Daoy (cell line): ENCODE measurements at places on chromosomes 4 and X. TPM values are rescaled to one million over a fixed set of nuclear protein-coding genes. Genes with fewer than 3 reads are reported as not detected.

The CACNA1F gene
- total RNA-seq: not detected in 2 replicates

DNA sequence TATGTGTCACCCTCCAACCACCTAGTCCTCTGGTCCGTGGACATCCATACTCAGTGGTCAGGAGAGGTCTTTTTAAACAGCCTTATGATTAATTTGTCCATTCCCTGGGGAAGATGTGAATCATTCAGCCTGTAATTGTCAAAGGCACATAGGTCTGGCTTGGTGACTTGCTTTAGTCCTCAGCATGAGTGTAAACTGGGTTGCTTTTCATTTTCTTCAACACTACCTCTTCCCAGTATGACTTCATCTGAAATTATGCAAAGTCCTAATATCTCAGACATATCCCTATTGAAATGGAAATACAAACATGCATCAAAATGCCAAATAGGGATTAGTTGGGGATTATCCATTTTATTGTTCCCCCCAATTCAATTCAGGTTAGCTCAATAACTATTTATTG is 208.3 kb upstream of the AMOT start:
- no peak for DNase-seq

GRCh38 chr4:174457468-174457867 is 64.8 kb downstream of the HPGD start:
- no peak for DNase-seq

DNA sequence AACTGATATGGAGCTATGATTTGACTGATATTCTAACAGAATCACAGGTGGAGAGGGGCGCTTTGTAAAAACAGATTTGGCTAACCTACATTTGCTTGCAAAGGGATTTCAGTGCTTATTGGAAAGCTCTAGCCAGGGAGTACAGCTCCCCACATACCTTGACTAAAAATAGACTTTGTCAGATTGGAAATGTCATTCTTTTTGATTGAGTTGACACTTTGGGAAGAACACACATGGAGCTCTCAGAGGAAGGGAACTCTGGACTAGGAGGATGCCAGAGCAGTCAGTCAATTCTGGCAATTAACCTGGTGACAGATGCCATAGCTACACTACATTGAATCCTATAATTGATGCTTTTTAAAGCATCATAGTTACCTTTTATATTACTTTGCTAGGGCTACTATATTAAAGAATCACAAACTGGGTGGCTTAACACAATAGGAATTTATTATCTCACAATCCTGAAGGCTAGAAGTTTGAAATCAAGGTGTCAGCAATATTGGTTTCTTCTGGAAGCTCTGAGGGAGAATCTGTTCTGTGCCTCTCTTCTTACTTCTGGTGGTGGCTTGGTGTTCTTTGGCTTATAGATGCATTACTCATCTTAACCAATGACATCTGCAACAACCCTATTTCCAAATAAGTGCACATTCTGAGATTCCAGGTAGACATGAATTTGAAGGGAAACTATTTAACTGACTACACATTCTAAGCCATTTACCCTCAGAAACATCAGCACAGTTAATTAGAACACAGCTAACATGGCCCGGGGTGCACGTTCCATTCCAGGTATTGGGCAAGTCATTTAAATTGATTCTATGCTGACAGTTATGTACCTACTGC is 8.4 kb upstream of the HERC3 start:
- no peak for DNase-seq

DNA sequence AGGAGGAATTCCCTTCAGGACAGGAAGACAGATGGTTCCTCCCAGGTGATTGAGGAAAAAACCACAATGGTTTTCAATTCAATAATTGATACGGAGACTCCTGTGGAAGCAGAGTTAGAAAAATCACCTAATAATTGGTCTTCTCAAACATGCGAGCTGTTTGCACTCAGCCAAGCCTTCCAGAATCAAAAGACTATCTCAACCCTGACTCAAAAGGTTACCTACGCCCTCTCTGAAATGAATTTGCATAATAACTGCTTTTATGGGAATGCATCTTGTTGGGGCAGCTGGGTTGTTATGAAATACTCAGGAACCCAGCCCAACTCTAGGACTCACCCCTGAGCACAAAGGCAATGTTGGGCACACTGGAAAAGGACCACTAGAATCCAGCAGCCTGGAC is 66.9 kb upstream of the ARSJ start:
- DNase-seq: no peak

GRCh38 chrX:40459571-40460158 is 121.1 kb upstream of the ATP6AP2 start:
- DNase-seq: no peak

DNA sequence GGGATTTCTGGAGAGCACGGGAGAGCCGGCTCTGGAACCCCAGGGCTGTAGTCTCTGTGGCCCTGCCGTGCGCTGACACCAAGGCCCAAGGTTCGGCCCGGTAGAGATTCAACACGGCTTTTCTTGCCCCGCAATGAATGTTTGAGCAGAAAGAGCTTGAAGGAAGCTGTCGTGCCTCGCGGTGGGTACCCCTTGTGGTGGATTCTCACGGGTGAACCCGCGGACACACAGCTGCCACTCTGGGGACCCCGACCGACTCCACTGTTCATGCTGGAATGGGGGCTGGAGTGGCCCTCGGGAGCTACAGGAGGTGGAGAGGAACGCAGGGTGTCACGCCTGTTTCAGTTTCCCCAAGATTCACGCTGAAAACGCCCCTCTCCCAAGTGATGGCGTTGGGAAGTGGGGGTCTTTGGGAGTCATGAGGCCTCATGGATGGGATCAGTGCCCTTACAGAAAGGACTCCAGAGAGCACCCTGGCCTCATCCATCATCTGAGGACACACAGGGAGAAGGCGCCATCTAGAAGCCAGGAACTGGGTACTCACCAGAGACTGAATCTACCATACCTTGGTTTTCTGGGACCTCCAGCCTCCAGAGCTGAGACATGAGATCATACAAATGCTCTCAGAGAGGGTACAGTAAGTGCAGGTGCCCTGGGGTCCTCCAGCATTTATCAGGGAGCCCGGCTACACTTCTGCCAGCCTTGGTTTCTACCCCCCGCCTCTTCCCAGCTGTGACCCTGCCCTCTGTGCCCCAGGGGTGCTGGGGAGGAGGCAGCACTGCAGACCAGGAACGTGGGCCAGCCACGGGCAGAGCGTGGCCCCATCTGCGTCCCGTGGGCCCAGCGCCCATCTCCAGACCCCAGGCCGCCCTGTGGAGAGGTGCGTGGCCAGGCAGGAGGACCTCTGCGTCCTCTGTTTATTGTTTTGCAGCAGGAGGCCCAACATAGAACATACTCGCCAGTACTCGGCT is 6.4 kb downstream of the SLC25A6 start:
- DNase-seq: no peak

- no peak for DNase-seq
These were observed 83.1 kb downstream of the DMD start for GRCh38 chrX:33128048-33128805.

GRCh38 chr4:155265113-155265512 is 56.7 kb downstream of the NPY2R start:
- no peak for DNase-seq

GRCh38 chrX:49254639-49255038 is 9.9 kb downstream of the FOXP3 start:
- DNase-seq: no peak

The GRPR gene
- total RNA-seq: not detected in 2 replicates

GRCh38 chr4:152161676-152162330 is 374.1 kb downstream of the FBXW7 start:
- DNase-seq: no peak

GRCh38 chr4:176011529-176011928 is 54.1 kb upstream of the WDR17 start:
- DNase-seq: peak; percentile 13

The FRMPD3 gene
- total RNA-seq: 0.11 and 0.15 TPM in 2 replicates

The MUC7 gene
- total RNA-seq: not detected in 2 replicates

GRCh38 chr4:47668810-47669408 is 169.0 kb downstream of the CORIN start:
- DNase-seq: peak; percentile 36

The SPIN4 gene
- total RNA-seq: 2.0 and 3.0 TPM in 2 replicates

DNA sequence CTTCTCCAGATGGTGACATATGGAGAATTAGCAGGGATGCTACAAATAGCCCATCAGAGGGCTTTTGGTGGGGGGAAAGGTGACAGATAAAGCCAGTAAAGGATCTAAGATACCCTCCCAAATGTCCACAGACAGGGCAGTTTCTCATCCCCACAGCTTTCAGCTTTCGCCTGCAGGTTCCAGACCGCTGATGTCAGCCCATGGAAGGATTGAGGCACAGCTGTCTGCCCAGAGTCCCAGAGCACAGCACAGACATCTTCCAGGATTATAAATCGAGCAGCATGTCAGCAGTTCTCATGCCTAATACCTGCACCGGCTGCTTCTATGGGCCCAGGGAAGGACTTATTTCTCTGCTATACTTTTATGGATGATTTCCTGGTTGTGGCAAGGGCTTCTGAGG is 96.7 kb upstream of the MXRA5 start:
- DNase-seq: no peak

- no peak for DNase-seq
These were observed 9.0 kb upstream of the CD99L2 start for GRCh38 chrX:150907474-150907873.

DNA sequence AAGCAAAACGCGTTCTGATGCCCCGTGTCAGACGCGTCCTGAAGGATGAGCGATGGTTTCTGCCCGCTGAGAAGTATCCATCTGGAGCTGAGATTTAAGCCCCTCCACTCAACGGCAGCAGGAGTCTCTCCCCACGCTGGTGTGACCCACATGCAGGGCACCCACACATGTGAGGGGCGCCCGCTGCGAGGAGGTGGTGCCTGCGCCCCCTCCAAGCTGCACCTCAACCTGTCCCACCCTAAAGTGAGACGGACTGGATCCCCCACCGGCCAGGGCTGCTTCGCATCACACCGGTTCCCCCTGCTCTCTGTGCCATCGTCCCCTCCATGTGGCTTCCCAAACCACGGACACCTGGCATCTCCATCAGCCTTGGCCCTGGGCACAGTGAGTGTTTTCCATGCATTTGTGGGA is 4.5 kb upstream of the PDE6B start:
- no peak for DNase-seq

The BMX gene
- 0.06 TPM in 1 of 2 replicates, not detected in the other for total RNA-seq

DNA sequence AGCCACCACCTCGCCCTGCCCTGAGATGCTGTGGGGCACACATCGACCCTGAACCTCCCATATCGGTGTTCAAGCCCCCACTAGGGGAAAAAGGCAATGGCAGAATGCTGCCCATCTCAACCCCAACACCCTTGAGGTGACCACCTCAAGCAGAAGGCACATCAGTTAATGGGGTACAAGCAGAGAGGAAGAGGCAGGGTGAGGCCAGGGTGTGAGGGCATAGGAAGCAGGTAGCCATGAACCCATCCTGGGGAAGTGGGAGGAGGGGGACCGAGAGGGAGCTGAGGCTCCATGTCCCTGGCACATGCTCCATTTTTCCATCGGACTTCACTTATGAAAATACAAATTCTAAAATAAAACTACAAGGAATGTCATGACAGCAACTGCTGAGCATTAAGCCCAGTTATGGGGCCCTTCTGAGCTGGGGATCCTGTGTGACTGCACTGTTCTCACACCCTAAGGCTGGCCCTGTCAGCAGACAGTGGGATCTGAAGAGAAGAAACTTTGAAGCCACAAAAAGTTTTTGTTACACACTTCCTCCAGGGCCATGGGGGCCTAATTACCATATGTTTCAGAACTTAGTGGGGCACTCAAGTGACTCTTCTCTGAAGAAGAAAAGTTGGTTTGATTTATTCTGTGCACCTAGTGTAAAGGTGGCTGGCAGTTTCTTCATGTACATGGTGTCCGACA is 68.2 kb upstream of the FAM241A start:
- DNase-seq: no peak

DNA sequence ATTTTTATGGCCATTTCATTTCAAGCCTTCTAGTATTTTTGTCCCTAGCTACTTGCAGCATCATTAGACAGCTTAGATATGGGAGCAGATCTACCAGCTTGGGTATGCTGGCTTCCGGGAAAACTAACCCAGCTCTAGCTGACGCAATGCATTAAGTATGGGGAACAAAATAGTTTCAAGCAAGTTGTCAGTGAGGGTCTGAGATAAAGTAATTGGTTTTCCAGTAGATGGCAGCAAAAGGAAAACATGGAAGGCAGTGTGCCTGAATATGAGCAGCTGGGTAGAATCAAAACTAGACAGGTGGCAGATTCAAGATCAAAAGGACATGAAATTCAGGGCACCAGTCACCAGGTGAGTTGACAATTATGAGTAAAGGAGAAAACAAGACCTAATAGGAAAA is 340.9 kb upstream of the CTSO start:
- DNase-seq: peak; percentile 77

GRCh38 chr4:6123116-6123515 is 77.2 kb downstream of the JAKMIP1 start:
- DNase-seq: no peak

GRCh38 chr4:179804440-179804839 is 2362.2 kb upstream of the AGA start:
- peak; percentile 34 for DNase-seq

DNA sequence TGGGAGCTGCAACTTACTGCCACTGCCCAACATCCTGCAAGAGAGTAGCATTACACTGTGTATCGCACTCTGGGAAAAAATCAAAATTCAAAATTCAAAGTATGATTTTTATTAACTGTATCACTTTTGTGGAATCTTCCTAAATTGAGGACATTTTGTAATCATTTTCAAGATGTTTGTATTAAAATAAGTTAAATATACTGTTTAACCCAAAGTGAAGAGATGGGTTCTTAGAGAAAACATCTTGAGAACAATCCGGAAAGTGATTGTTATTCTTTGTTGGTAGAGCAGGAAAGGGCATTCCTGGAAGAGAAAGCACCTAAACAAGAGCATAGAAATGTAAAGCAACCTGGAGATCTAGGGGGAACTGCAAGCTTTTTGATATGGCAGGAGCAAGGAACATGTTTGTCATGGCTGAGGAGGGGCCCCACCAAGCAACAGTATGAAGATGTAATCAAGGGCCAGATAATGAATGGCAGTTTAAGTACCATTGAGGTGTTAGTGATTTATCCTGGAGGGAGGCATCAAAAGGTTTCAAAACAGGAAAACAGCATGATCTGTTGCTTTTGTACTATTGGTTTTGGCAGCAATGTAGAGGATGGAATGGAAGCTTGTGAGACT is 14.1 kb upstream of the SEC24D start:
- DNase-seq: no peak

DNA sequence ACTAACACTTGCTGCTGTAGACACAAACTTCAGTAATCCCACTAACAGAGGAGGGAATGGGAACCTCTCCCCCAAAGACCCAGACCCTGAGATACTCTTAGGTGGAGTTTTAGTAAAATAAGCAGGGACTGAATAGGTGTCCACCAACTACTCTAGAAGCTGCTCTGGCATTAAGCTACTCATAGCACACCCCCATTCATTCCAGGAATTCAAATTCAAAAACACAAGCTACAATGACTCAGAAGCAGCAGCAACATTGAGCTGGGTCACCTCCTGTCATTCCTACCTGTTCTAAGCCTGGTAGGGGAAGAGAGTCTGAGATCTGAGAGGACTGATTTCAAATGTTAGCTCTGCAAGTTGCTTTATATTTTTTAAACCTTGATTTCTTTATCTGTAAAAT is 135.4 kb upstream of the FRMPD4 start:
- no peak for DNase-seq
